ENCODE measurements at places on chromosomes 3 and 15. TPM values are rescaled to one million over a fixed set of nuclear protein-coding genes. Genes with fewer than 3 reads are reported as not detected.
A peak's percentile ranks its signal among the peaks of the same experiment; 100 is the strongest.

Gene SPTSSB
- total RNA-seq: not detected

Gene KIF23
- total RNA-seq: 1.8 TPM

Gene RNF111
- 12.2 TPM for total RNA-seq

GRCh38 chr3:113186566-113186965 lies 24.8 kb upstream of the BOC start:
- no peak overlapping the region for H3K27ac ChIP-seq
- no peak overlapping the region for H3K4me3 ChIP-seq
- no peaks in the 10 kb centered on the region for H3K4me1 ChIP-seq
- no peaks in the 10 kb centered on the region for H3K36me3 ChIP-seq
- no peak for DNase-seq

DNA sequence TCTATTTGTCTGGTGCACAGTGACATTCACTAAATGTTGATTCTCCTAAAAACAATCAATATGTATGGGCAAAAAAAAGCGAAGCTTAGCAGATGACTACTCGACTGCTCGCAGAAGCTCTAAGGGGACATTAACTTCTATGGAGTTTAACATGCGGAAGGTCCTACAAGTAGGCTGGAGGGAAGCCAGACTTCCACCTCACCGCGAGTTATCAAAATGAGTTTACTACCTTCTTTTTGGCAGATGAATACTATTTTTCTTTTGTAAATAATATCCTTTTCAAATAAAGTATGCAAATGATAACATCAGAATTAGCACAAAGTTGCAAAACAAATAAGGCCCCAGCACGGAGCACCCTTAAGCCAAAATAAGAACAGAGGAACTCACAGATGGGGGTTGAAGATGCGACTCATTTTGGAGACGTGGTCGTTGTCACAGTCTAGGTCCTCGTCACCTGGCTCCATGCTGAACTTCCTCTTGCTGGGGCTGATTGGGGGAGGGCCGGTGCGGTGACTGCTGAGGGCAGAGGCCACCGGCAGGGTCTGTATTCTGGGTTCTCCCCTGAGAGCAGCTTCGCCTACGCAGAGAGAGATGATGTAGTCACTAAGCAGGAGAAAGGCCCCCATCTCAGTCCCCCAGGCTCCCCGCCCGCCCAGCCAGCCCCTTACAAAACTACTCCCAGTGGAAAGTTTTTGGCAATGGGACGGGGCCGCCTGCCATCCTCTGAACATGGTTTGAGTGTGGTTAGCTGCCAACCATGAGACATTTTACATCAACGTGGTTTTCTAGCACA lies 42.1 kb downstream of the VGLL4 start:
- H3K36me3 ChIP-seq: no peaks in the 10 kb centered on the region
- no peak overlapping the region for H3K4me3 ChIP-seq
- H3K27ac ChIP-seq: peak overlapping the region; percentile 91
- DNase-seq: peak; percentile 89
- H3K4me1 ChIP-seq: peaks cover 51% of the 10 kb centered on the region
- H3K27me3 ChIP-seq: no peaks in the 10 kb centered on the region

GRCh38 chr3:193971966-193972365 lies 164.0 kb upstream of the HES1 start:
- H3K4me3 ChIP-seq: no peak overlapping the region
- no peak overlapping the region for H3K27ac ChIP-seq
- no peaks in the 10 kb centered on the region for H3K36me3 ChIP-seq
- no peak for DNase-seq

DNA sequence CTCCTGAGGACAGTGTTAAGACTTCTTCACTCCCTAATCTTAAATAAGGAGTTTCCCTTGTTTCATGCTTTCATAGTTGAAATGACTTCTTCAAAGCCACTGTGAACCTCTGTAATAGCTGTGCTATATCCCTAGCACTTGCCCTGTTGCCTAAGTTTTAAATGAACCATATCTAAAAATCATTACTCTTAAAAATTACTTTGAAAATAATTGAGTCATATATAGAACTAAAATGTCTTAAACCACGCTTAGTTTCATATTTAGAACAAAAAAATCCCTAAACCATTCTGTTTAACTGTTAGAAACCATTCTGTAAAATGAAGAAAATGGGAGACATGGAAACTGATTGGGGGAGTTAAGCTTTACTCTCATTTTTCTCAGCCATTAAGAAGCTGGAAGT lies 29.8 kb downstream of the DNAJC19 start:
- DNase-seq: no peak
- no peaks in the 10 kb centered on the region for H3K4me1 ChIP-seq
- no peaks in the 10 kb centered on the region for H3K27me3 ChIP-seq
- no peak overlapping the region for H3K4me3 ChIP-seq

DNA sequence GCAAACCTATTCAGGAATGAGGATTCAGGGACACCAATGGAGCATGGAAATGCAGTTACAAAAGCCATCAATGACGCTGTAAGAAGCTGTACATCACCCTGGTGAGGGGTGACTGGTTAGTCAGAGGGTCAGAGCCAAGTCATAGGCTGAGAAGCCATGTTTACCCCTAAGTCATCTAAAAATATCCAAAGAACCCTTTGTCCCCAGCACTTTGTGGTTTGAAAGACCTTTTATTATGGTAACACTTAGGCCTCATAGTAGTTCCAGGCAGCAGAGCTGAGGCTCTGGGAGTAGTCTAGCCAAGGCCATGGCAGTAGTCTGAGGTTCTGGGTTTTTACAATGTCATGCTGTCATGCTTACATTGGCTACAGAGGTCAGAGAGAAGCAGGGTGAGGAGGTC lies 131.2 kb downstream of the CTNNB1 start:
- no peak for DNase-seq
- no peaks in the 10 kb centered on the region for H3K4me1 ChIP-seq
- no peaks in the 10 kb centered on the region for H3K36me3 ChIP-seq
- H3K27me3 ChIP-seq: no peaks in the 10 kb centered on the region

All from ascending aorta (tissue), 2 donors.